ENCODE measurements at places on chromosomes 7 and 10.

DNA sequence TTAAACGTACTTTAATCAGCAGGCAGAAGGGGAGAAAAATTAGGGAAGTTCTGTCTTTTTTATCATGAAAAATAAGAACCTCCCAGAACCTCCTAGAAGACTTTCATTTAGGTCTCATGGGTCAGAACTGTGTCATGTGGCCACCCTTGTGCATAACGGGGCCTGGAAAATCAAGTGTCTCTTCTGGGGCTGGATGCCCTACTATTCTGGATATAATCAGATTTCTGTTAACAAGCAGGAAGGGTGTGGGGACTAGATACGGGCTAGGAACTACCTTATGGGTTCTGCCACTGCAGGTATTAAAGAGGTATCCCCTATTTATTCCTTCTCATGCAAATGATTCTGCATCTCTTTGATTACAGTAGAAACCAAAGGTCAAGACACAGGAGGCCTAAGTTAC, 14.1 kb downstream of the LANCL2 start:
- DNase-seq, result no peak

- DNase-seq, result no peak
Observed at GRCh38 chr7:152142976-152143595, 117.6 kb downstream of the GALNT11 start.

- no peak for DNase-seq
Observed at GRCh38 chr7:7970531-7971307, 2.1 kb downstream of the GLCCI1 start.

- no peak for DNase-seq
Observed at GRCh38 chr7:133253519-133253875, 619 bp downstream of the EXOC4 start.

DNA sequence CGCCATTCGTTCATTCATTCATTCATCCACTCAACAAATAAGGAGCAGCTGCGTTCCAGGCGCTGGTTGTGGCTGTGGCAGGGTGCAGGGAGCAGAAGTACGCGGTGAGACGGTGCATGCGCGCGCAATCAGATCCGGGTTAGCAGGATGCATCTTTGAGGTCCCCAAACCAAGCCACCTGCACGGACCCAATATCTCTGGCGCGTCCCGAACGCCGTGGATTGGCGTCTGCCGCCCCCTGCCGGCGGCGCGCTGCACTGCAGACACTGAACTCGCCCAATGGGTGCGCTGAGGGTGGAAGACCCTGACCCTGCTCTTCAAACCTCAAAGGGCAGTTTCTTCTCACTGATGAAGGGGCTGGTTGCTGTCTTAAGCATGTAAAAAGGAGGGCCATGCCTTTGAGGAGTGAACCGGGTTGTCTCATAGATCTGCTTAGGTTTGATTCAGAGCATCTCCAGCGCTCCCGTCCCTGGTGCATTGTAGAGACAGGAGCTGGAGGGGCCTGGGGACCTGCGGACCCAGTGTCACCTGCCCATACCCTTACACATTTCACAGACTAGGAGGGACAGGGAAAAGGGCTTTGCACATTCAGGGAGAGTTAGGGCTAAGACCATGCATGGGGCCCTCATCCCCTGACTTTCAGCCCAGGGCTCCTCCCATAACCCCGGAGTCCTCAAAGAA, 102.5 kb downstream of the RAMP3 start:
- peak; percentile 60 for DNase-seq

DNA sequence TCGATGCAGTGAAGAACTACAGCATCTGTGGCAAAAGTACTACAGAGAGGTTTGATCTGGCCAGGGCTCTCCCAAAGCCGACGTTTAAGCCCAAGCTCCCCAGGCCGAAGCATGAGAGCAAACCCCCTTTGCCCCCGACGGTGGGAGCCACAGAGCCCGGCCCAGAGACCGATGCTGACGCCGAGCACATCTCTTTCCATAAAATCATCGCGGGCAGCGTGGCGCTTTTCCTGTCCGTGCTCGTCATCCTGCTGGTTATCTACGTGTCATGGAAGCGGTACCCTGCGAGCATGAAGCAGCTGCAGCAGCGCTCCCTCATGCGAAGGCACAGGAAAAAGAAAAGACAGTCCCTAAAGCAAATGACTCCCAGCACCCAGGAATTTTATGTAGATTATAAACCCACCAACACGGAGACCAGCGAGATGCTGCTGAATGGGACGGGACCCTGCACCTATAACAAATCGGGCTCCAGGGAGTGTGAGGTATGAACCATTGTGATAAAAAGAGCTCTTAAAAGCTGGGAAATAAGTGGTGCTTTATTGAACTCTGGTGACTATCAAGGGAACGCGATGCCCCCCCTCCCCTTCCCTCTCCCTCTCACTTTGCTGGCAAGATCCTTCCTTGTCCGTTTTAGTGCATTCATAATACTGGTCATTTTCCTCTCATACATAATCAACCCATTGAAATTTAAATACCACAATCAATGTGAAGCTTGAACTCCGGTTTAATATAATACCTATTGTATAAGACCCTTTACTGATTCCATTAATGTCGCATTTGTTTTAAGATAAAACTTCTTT, 2.3 kb downstream of the LRRTM3 start:
- DNase-seq, result no peak

DNA sequence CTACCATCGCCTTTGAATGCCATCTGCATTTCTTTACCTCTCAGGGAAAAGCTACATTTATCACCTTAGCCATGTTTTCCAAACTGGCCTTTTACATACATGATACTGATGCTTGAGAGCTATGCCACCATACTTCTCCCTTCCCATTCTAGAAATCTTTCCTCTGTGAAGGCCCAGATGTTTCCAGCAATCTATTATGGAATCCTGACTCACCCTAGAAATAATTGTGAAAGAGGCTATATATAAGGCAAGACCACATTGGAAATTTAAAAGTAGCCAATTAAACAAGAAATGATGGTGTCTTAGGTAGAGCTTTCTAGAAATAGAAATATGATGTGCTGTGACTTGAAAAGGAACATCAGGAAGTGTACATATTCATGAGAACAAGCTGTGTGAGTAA, 389.7 kb downstream of the INHBA start:
- DNase-seq, result no peak

DNA sequence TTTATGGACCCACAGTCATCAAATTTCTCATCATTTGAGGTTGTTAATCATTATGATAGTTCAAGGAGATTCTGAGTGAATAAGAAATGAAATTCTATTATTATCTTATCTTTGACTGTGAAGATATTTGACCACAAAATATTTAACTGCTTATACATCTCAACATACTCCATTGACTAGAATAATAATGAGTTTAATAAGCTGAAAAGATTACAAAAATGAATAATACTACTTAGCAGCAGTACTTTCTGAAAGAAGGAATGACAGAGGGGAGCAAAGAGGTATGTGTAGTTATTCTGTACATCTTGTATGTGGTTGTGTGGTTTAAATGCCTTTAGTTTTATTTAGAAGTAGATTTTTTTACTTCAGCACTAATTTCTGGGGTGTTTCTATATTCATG, 214.2 kb downstream of the PRKG1 start:
- no peak for DNase-seq

- DNase-seq, result no peak
Observed at GRCh38 chr10:11161096-11161495, 143.4 kb downstream of the CELF2 start.

DNA sequence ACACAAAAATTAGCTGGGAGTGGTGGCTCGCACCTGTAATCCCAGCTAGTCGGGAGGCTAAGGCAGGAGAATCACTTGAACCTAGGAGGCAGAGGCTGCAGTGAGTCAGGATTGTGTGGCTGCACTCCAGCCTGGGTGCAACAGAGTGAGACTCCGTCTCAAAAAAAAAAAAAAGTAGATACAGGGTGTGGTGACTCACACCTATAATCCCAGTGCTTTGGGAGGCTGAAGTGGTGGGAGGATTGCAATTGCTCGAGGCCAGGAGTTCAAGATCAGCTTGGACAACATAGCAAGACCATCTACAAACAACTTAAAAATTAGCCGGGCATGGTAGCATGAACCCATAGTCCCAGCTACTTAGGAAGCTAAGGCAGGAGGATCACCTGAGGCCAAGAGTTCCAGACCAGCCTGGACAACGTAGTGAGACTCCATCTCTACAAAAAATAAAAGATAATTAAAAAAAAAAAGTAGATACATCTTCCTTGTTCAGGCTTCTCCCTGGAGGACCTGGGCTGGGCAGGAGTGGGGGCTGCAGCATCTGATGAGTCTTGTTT, 2.0 kb downstream of the MOSPD3 start:
- no peak for DNase-seq

All from activated T-cell treated with anti-CD3 and anti-CD28 coated beads for 4 hours (primary cell).